ENCODE measurements at places on chromosomes 12 and 14. TPM values are rescaled to one million over a fixed set of nuclear protein-coding genes. Genes with fewer than 3 reads are reported as not detected.

- no peak for DNase-seq
Measured at GRCh38 chr14:94382099-94382715, 6.2 kb downstream of the SERPINA1 start.

GRCh38 chr12:64091186-64091585, 130.9 kb downstream of the KICS2 start:
- no peak for DNase-seq

DNA sequence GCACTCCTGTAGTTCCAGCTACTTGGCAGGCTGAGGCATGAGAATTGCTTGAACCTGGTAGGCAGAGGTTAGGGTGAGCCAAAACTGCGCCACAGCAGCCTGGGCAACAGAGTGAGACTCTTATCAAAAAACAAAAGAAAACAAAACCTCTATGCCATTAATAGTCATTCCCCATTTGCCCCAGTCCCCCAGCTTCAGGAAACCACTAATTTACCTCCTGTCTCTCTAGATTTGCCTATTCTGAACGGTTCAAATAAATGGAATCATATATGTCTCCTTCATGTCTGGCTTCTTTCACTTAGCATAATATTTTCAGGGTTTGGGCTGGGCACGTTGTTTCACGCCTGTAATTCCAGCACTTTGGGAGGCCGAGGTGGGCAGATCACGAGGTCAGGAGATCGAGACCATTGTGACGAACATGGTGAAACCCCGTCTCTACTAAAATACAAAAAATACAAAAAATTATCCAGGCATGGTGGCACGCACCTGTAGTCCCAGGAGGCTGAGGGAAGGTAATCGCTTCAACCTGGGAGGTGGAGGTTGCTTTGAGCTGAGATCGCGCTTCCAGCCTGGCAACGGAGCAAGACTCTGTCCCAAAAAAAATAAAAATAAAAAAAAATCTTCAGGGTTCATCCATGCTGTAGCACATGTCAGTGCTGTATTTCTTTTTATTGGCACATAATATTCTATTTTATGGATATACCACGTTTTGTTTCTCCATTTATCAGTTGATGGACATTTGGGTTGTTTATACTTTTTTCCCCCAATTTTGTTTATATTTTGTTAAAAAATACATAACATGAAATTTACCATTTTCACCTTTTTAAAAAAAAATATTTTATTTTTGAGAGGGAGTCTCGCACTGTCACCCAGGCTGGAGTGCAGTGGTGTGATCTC, 31.9 kb downstream of the KNTC1 start:
- DNase-seq, result no peak

DNA sequence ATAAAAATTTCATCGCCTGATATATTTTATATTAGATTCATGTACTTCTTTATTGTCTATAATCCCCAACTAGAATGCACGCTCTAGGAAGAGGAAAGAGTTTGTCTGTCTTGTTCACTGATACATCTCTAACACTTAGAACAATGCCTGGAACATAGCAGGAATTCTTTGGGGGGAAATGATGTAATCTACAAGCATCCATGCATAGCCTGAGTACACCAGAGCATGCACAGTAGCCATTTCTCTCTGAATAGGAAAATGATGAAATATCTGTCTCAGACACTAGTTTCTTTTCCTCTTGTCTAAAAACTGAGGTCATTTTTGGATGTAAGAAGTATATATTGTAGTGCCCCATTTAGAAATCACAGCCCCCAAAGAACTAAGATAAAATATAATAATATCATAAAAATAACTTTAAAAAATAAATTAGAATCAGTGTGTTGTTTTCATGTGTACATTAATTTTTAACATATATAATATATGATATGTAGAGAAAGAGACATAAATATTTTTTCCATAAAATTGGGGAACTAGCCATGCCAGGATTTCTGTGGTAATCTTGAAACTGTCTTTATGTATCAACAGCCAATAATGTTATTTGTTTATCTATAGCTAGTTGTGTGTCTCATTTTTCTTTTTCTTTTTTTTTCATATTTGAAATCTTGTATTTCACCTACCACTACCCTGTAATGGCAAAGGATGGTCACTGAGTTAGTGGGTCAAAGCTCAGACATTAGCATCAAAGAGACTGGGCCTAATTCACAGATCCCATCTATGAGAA, 155.6 kb upstream of the TMCC3 start:
- no peak for DNase-seq

- DNase-seq, result no peak
Measured at GRCh38 chr14:51463461-51463860, 188.2 kb upstream of the FRMD6 start.

The HSPB8 gene
- polyA plus RNA-seq, result not detected

GRCh38 chr14:90456551-90456950, 59.7 kb downstream of the CALM1 start:
- no peak for DNase-seq

The FOXG1 gene
- not detected for polyA plus RNA-seq

The ABCC9 gene
- not detected for polyA plus RNA-seq

DNA sequence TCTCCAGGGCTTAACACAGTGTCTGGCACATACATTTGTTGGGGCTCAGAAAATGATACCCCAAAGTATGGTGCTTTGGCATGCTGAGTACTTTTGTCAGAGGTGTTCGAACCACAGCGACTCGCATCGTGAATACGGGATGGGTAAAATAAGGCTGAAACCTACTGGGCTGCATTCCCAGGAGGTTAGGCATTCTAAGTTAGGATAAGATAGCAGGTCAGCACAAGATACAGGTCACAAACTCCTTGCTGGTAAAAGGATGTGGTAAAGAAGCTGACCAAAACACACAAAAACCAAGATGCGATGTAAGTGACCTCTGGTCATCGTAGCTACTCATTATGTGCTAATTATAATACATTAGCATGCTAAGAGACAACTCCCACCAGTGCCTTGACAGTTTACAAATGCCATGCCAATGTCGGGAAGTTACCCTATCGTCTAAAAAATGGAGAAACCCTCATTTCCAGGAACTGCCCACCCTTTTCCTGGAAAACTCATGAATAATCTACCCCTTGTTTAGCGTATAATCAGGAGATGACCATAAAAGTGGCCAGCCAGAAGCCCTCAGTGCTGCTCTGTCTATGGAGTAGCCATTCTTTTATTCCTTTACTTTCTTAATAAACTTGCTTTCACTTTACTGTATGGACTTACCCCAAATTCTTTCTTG, 3.3 kb upstream of the AEBP2 start:
- DNase-seq, result no peak

DNA sequence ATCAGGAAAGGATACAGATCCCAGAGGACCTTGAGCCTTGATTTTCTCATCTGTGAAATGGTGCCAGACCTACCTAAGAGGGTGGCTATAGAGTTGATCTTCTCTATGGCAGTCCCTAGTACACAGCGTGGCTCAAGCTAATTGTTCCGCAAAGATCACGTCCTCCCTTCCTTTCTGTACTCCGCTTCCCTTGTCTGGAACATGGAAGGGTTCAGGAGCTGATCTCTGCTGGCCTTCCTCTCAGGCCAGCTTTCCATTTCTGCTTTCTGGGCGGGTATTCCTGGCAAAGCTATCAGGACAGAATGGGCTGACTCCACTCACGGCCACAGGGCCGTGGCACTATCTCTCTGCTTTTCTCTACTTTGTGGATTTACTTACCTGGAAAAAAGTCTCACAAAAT, 6.5 kb downstream of the CAMKK2 start:
- no peak for DNase-seq

GRCh38 chr12:3445119-3445978, 45.7 kb upstream of the PRMT8 start:
- DNase-seq, result no peak

DNA sequence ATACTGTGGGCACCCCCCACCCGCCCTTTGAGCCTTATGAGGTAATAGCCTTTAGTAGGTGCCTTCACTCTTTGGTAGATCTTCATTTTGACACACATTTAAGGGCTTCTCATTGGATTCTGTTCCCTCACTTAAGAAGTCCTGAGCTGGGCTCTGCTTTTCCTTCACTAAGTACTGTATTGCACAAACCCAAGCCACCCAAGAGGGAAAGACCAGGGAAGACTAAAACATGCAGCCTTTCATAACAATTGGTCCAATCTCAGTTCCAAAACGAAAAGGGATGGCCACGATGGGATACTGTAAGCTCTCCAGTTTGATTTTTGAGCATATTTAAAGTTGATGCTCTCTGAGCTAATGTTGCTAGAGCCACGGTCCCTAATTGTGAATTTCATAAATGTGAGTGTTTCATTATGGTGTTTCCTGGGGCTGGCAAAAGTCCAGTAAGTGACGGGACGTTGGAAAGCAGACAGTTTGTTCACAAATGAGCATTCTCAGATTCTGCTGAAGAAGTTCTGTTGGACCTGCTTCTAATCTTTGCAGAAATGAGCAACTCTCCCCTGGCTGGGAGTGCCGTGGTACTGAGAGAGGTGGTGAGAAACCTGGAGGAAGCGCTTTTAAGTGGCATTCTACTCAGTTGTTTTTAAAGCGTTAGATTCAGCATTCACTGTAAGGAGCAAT, 9.4 kb downstream of the SSPN start:
- DNase-seq, result no peak

GRCh38 chr12:114430306-114430705, 24.4 kb upstream of the TBX5 start:
- no peak for DNase-seq

The RAPGEF3 gene
- polyA plus RNA-seq, result not detected

DNA sequence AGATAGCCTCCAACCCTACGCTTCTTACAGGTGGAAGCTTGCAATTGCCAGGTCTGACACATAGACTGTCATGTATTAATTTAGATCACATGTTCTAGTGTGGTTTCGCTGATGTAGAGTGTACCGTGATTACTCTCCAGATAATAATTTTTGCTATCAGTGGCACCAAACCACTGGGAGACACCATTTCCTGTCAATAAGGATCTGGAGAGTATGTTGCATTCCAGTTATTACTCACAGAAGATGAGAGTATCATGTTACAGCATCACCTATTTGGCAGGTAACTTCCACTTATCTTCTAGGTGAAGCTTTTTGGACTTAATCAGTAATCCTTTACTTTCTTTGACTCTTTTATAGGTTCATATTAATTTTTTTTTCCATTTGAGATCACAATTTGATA, 147.2 kb downstream of the HELB start:
- DNase-seq, result no peak

Data from naive thymus-derived CD4-positive, alpha-beta T cell (primary cell).